ENCODE measurements at places on chromosomes 4 and X.

DNA sequence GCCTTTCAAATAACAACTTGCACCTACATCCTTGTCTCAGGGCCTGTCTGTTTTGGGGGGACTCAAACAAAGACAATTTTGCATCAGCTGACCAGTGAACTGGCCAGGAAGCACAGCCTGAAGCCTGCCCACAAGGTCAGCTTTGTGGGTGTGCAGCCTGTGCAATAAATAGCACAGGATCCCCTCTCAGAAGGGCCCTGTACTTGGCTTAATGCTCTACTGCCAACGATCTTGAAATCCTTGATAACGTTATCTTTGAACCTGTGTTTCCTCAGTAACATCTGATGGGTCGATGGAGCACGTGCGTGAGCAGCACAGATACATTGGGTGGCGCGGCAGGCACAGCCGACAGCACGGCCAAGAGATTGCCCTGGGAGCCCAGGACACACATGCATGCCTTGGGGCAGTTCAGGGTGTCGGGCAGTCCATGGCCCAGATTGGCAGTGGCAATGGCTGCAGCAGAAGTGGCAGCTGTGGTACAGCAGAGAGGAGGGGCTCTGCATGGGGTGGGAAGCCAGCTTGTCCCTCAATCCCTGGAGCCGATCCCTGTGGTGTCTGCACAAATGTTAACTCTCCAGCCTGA lies 58.8 kb upstream of the ATP6AP2 start:
- no peak for DNase-seq

GRCh38 chrX:54048412-54048811 lies 4.1 kb upstream of the PHF8 start:
- no peak for DNase-seq

DNA sequence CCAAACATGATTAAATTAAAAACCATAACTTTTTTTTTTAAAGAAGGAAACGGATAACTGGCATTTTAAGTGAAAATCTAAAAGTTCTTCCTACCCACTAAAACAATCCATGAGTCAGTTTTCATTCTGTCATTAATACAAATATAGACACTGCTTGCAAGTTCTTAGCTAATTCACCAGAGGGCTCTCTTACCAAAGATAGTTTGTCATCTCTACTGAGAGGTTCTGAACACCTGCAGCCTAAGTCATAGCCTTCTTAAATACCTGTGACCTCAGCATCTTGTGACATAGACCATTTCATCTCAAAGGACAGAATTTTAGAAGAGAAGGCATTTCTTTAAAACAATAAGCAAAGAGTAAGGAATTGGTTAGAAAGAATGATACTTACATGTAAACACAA lies 65.3 kb upstream of the FAM120C start:
- no peak for DNase-seq

DNA sequence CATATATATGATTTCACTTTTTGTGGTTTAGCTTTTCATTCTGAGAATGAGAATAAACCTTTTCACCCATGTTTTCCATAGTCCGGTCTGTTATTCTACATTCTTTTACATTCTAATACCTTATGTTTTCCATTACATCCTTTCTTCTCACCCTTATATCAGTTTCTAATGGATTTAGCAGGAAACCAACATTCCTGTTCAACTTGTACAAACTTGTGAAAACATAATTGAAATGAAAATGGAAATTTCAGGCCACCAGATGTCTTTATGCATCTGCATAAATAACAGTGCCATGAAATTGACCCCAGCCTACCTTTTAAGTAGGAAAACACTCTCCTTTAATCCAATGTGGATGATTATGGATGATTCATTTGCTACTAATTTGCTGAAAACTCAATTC lies 494.8 kb upstream of the ZFP42 start:
- DNase-seq, result no peak

DNA sequence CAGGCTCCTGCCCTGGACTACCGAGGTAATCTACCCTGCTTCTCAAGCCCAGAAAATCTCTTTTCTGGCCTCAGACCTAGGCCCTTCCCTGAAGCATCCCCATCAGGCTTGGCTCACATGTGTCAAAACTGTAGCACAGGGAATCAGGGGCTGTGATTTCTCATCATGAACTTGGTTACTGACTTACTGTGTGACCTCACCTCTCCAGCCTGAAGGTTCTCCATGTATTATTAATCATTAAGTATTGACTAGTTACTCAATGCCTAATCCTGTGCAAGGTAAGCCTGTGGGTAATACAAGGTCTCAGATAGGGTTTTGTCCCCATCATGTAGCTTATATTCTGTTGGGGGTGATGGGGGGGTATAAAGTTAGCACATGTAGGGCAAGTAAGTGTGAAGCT lies 6.8 kb downstream of the SRPX2 start:
- DNase-seq, result no peak

Data from vagina (tissue), 2 donors.